Activated CD4-positive, alpha-beta memory T cell treated with anti-CD3 and anti-CD28 coated beads for 36 hours (primary cell): ENCODE measurements at places on chromosomes 1 and 21.

GRCh38 chr1:60620087-60620486, 462.3 kb upstream of the NFIA start:
- DNase-seq, result no peak

DNA sequence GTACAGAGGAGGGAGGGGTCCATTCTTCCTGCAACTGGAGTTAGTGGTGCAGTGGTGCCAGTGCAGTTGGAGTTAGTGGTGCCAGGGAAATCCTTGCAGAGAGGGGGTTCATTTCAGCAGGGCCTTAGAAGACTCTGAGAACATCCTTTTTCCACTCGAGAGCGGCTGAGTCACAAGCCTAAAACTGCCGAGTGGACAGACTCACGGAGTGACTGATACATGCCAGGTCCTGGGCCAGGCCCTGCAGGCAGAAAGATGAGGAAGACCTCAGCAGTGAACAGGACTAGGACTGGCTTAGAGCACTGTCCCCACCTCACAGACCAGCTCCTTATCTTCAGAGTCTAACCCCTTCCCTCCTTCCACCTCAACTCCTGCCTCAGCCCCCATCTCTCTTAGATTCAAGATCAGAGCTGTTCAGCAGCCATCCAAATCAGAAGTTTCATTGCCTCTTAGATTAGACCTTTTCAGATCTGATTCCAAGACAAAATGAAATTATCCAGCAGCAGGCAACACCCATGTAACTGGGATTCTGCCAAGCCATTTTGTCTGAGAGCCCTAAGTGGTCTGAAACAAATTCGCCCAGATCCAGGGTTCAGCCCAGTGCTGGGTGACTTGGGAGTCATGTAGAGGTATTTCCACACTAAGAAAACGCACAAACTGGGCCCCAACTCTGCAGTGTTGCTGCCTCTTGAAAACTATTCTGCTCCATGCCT, 12.7 kb upstream of the IKBKE start:
- peak; percentile 61 for DNase-seq

- DNase-seq, result no peak
These were observed 93.8 kb downstream of the MTR start for GRCh38 chr1:236888903-236889302.

GRCh38 chr1:30998887-30999286, 66.6 kb downstream of the PUM1 start:
- no peak for DNase-seq

GRCh38 chr1:162726555-162726954, 63.9 kb upstream of the HSD17B7 start:
- no peak for DNase-seq

- no peak for DNase-seq
These were observed 79.5 kb downstream of the DISC1 start for GRCh38 chr1:231705806-231706760.

DNA sequence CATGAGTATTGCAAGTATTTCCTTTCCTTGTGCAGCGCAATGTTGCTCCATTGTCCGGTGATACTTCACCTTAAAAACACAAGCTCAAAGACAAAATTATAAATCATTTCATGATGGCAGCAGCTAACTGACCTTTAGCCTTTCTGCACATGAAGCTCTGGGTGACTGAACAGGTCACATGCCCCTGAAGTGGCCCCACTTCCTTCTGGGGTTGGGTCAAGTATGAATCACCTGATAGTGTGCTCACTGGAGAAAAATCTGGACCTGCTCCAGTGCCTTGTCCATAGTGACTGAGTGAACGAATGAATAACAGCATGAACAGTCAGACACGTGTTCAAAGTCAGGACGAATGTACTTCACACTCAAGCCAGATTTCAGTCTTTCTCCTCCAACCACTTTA, 658.9 kb downstream of the NPHP4 start:
- no peak for DNase-seq

DNA sequence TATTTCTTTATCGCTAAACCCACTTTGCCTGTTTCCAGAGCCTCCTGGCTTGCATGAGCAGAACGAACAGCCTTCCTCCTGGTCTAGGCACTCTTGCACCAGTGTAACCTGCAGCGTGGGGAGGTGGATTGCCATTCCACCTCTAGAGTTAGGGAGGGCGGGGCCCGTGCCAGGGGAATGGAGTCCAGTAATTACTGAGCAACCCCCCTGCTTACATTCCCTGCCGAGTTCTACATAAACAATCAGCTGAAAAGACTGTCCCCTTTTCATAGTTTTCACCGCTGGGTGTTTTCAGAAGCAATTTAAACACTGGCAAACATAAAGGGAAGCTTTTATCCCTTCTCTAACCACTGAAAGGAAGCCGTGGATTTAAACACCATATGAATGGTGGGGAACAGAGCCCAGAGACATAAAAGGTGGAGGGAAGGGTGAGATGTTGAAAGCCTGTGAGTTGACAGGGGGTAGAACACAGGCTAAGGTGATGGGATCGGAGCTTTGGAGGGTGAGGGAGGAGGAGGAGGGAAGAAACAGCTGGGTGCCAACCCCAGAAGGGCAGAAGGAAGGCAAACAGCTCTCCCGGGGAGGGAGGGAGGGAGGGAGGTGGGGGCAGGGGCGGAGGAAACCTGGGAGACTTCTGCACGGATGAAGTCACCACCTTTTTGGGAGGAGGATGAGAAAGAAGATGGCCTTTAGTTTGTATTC, 68.0 kb upstream of the WDR26 start:
- DNase-seq, result no peak

DNA sequence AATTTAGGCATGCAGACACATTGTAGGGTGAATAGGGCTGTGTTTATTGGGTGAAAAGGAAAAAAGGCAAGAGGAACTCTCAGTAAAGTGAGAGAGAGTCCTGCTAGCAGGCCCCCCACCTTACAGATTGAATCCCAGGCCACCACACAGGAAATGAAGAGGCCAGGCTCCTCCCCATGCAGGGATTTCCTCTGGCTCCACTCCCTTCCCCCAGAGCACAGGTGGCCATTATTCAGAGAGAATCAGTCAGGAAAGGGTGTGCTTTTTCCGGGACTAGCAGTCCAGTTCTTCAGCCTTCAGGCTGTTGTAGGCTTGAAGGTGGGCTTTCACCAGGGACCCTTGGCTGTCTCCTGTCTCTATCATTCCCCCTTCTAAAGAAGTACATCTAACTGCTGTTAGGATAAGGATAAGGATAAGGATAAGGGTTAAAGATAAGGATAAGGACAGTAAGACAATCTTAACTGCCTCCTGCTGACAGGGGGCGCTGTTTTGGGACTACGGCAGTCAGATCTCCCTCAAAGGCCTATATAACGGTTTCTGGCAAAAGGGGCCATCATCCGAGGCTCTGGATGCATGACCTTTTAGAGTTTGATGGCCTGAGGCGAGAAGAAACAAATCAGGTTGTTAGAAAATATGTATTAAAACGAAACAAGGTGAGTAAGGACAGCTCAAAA, 26.3 kb downstream of the ZNF648 start:
- peak; percentile 26 for DNase-seq

- DNase-seq, result no peak
These were observed 47.8 kb downstream of the CHML start for GRCh38 chr1:241592273-241592958.

DNA sequence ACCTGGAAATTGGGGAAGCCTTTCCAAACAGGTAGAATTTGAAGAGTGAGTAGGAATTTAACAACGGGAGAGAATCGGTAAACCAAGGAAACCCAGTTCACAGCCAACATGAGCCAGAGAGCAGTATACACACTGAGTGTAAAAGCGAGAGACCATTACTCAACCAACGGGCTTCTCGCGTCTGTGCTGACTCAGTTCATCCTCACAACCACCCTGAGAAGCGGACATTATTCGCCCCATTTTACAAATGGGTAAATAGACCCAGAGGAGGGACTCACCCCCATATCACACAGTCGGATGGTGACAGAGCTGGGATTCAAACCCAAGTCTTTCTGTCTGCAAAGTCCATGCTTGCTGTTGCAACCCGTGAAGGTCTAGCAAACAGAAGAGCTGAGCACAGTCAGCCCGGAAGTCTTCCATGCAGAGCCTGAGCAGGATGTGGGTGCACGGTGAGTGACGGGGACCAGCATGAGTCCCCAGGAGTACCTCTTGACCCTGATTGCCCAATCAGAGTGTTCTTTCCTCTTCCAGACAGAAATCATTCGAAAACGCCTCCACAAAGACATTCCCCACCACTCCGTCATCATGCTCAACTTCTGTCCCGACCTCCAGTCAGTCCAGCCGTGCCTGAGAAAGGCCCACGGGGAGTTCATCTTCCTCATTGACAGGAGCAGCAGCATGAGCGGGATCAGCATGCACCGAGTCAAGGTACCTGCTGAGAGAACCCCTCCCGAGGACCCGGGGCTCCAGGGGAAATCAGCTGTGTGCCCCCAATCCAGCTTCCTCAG, 32.3 kb downstream of the VWA5B1 start:
- peak; percentile 78 for DNase-seq

- no peak for DNase-seq
These were observed 3.8 kb downstream of the F13B start for GRCh38 chr1:197063212-197063611.
